ENCODE measurements at places on chromosomes 2 and 18.
A peak's percentile ranks its signal among the peaks of the same experiment; 100 is the strongest.

DNA sequence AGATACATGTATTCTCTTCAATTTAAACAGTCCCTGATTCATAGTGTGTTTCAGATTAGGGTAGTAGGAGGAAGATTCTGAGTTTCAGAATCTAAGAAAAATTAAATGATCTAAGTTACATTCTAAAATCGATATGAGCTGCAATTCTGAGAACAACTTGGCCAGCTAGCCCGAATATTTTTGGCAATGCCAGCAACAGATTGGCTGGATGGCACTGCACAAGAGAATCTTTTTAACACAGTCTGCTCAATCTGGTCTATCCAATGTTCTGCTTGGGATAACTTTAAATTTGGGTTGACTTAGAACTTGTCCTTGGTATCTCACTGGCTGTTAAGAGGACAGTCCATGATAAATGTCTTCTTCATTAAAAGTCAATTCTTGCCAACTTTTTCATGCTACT is 853.9 kb downstream of the NRXN1 start:
- ATAC-seq = no peak

GRCh38 chr2:158477202-158477601 is 20.4 kb downstream of the PKP4 start:
- ATAC-seq = no peak

DNA sequence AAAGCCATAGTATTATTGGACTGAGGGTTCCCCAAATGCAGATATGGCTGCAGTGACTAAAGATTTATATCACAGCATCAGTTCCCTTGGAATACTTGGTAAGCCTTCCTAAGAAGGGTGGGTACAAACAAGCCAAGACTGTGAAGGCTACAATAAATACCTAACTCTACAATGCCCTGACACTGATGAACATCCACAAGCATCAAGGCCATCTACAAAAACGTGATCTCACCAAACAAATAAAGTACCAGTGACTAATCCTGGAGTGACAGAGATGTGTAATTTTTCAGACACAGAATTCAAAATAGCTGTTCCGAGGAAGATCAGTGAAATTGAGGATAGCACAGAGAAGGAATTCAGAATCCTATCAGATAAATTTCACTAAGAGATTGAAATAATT is 254.5 kb downstream of the PARD3B start:
- ATAC-seq = peak; percentile 82

- ATAC-seq = no peak
These were observed 62.1 kb downstream of the RMDN2 start for GRCh38 chr2:37987098-37987775.

DNA sequence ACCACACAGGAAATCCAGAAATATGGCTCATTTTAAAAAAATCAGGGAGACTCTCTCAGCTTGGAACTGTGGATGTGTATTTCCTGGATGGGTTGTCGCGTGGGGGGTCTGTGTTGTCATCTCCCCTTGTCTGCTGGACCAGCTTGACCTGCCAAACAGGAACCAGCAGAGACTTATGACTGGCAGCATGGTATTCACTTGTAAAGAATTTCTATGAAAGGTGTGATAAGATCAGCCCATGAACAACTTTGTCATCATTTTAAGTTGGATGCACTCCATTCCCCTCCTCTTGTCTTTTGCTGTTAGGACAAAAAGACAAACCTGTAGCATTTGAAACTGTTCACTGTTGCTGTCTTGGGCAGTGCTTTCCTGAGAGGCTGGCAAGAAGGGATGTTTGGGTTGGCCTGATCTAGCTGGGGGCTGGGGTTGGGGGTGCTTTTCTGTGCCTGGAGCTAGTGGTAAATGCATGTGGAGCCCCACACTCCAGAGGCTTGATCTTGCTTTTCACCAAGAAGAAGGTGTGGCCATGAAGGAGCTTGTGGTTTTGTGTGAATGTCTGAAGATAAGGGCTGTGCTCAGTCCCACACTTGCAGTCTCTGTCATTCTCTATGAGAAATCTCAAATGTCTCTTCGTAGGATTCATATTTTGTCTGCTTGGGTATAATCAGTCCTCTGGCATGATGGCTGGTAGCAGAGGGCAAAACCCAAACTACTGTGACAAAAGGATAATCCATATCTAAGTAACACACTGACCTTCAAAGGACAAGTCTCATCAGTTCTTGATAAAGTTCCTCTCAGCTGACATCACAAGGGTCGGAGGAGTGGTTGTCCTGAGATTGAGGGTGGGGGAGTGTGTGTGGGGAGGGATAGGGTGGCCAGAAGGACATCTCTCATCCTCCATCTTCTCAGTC is 39.0 kb downstream of the RALB start:
- no peak for ATAC-seq

DNA sequence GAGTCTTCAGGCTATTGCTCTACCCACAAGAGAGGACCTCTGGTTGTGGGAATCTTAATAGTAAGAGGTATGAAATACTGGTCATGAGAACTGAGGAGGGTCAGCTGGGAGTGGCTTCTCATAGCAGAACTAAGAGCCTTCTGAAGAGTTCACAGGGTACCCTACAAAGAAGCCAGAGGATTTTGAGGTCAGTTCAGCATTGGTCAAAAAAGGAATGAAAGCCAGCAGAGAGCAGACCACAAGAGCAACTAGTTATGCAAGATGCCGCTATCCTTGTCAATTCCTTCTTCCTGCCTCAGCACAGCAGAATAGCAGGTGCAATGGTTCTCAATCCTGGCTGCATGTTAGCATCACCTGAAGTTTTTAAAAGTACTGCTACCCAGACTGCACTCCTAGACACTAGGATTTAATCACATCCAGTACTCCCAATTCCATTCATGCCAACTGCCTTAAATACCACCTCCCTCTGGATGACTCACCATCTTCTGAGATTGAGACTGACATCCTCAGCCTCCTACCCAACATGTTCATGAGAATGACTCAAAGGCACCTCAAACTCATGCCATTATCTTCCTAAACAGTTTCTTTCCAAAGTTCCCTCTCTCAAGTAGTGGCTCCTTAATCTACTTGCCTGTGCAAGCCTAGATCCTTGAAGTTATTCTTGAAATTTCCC is 81.0 kb upstream of the RBMS1 start:
- ATAC-seq = no peak

DNA sequence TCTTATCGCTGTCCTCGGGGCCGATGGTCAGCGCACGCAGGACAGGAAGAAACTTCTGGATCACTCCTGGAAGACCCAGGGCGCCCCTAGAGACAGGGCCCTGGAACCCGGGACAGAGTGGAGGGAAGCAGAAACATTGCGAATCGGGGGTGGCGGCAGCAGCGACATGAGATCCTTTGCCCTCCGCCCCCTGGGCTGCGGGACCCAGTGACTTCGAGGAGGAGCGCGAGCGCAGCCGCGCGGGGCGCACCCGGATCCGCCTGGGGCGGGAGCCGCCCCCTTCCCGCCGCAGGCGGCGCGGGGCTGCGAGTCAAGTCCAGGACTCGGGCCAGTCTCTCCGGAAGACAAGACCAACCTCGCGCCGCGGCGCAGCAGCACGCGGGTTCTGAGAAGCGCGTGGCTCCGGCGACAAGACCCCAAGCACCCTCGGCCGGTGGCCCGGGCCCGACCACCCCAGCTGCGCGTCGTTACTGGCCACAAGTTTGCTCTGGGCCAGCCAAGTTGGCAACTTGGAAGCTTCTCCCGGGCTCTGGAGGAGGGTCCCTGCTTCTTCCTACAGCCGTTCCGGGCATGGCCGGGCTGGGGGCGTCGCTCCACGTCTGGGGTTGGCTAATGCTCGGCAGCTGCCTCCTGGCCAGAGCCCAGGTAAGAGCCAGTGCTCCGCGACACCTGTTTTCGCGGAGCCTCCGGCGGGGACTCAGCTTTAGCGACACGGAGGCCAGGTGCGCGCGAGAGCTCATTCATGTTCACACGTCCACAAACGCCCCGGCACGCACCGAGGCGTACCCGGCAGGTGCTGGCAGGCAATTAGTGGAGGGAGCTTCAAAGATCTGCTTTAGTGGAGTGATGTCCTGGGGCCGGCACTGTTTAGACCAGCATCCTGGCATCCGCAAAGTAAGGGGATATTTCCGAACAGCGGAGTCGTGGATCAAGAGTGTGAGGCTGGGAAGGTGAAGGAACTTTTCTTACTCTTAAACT is at the start of gene PTH2R:
Gene PTH2R, plus strand, starts transcription at position 319 of the 978 bp plus-strand sequence. Its CDS starts 252 bp downstream, at position 571.
- ATAC-seq = peak; percentile 88

DNA sequence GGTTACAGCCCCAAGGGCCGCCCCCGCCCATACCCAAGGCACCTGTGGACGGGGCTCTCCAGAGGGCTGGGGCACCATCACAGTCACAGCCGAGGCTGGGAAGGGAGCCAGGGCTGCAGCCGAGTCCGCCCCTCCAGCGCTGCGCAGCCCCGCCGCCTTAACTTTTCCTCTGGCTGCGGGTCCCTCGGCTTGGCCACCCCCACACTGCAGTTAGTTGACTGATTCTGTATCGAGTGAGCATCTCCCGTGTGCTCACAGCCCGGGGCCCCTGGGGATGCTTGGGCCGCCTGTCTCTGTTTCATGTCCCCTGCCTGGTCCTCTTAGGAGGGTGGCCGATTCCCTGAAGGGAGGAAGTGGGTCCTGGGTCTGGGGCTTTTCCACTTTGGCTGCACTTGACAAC is 33.7 kb downstream of the EMILIN2 start:
- peak; percentile 36 for ATAC-seq

DNA sequence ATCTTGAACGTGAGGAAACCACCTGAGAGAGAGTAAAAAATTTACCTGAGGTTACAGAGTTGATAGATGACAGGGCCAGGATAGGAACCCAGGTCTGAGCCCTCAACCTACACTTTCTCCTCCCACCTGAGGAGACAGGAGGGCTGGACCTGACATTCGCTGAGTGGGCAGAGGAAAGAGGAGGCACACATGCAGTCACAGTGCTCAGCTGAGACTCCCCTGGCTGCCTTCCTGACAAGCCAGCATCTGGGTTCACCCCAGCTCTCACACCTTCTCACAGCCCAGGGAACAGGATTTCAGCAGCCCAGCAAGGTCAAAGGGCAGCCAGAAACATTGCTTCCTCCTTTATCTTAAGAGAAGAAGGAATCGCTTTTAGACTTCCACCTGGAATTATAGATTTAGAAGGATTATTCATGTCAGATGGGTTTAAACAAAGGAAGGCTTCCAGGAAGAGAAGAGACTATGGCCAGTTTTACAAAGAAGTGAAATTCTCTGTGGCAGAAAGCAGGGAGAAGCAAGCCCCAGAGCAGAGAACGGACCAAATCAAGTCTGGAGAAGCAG is 18.1 kb upstream of the PKDCC start:
- ATAC-seq = no peak

- peak; percentile 69 for ATAC-seq
These were observed at the start of gene CGREF1 for GRCh38 chr2:27118525-27119329. Gene CGREF1 (minus strand): TSS chr2:27119128. CDS start chr2:27104366, 14,762 bp downstream.

GRCh38 chr2:181573140-181573736 is 83.7 kb downstream of the CERKL start:
- no peak for ATAC-seq

DNA sequence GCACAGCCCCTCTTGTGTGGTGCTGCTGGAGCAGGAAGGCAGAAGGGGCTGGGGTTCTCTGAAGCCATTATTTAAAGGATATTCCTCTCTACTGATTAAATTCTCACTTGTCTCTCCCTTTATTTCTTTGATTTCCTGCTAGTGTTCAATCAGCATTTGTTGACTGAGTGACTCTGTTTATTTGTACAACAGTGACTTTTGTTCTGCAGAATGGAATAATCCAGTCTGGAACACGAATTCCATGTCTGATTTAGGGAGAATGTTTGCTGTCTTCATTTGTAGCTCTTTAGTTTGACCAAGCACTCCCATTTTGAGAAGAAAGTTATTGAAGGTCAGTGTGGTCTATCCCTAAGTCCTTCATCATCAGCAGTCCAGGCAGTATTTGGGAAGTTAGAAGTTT is 141.2 kb downstream of the SETBP1 start:
- no peak for ATAC-seq

GRCh38 chr2:39511605-39512433 is 74.7 kb upstream of the MAP4K3 start:
- no peak for ATAC-seq

DNA sequence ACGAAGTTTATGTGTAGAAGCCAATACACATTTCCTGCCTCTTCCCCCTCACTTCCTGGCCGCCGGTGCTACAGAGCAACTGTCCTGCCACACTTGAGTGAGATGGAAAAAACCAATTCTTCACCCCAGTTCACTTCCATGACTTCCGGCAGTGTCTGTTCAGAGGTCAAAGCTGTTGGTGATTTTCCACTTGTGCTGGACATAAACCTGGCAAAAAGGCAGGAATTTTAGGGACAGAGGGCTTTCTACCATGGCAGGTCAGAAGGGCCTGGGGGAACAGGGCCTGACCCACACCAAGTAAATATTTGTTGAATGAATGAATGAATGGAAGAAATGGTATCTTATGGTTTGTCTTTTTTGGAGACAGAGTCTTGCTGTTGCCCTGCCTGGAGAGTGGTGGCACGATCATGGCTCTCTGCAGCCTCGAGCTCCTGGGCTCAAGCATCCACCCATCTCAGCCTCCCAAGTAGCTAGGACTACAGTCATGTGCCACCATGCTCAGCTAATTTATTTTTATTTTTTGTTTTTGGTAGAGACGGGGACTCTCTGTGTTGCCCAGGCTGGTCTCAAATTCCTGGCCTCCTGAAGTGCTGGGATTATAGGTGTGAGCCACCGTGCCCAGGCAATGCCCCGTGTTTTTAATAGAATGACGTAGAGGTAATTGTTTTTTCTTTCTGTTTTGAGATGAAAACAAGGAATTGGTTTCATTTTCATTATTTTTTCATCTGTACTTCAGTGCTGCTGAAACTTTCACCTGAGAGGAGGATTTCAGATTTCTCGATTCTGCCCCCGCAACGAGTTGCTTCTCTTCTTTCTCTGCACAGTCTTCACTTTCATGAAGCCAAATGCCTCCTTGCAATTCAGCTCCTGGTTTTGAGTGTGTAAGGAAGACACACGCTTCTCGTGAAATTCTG is 48.0 kb upstream of the LPIN2 start:
- no peak for ATAC-seq

DNA sequence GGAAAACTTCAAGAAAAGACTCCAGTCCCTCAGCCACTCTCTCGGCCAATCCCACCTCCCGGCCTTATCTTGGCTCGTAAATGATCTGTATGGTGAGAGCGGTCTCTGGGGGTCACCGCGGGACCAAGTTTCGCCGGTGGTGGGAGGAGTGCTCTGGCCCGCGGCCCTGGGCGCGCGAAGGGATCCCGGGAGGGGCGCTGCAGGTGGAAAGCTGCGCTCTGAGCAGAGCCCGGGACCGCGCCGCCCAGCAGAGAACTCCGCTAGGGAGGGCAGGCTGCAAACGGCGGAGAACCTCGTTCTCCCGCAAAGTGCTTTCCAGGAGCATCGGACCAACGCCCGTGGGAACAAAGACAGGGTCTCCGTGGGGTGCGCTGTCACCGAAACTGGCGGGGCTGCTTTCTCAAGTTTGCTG is 622 bp downstream of the LRP2 start:
- peak; percentile 20 for ATAC-seq

GRCh38 chr2:37376421-37377186 is 32.2 kb downstream of the QPCT start:
- peak; percentile 86 for ATAC-seq

GRCh38 chr2:240209493-240209892 is 69.0 kb upstream of the OTOS start:
- ATAC-seq = no peak

GRCh38 chr2:60321816-60322215 is 231.6 kb downstream of the BCL11A start:
- ATAC-seq = no peak

Measured in motor neuron (in vitro differentiated cells).